ENCODE measurements at places on chromosomes 5 and 9.

- DNase-seq, result peak; percentile 62
These were observed 132.4 kb upstream of the EPB41L4A start for GRCh38 chr5:112551419-112552032.

GRCh38 chr5:88659529-88660263 is 223.3 kb downstream of the MEF2C start:
- DNase-seq, result no peak

DNA sequence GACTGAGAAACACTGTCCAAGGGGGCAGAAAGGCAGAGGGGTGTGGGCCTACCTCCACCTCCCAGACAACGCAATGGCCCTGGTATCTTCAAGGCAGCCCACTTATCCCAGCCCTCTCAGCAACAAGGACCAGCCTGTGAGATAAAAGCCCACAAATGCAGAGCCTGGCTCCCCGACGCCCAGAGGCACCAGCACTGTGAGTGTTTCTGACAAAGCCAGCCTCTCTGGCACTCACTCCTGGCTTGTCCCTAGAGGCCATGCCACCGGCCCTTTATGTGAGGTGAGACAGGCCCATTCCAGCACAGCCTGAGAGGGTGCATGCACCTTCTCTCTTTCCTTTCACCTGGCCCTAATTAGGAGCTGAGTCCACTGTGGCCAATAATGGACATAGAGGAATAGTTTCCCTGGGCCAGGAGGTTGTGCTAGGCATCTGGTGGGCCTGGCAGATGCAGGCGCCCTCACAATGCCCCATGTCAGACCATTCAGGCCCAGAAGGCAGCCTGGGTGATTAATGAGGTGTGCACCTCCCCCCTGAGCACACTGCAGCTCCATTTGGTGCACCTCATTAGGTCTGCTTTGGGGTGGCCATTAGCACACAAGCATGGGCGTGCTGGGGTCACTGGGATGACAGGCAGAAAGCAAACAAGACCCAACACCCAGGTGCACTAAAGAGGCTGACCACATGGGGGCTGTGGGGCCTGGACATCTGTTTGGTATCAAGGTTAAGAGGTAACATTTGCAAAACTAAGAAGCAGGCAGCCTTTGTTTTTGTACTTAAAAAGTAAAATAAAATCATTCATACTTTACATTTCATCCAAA is 176.0 kb downstream of the MED10 start:
- no peak for DNase-seq

DNA sequence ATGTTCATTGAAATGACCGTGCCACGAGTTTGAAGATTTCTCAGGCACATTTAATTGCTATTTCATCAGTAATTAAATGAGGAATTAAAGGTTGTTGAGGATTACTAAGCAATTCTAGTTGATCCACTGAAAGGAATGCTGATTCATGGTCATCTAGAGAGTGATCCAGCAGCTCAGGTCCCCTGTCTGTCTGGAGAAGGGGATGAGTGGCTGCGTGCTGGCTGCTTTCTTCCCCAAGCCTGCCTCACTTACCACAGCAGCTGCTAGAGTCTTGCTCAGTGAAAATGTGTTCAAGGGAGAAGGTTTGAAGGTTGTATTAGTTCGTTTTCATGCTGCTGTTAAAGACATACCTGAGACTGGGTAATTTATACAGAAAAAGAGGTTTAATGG is 7.8 kb upstream of the TGFBI start:
- peak; percentile 64 for DNase-seq

All from amniotic epithelial cell (primary cell).